ENCODE measurements at places on chromosomes 12 and 14.

- no peak for DNase-seq
Measured at GRCh38 chr14:69012256-69012953, 33.3 kb upstream of the ACTN1 start.

DNA sequence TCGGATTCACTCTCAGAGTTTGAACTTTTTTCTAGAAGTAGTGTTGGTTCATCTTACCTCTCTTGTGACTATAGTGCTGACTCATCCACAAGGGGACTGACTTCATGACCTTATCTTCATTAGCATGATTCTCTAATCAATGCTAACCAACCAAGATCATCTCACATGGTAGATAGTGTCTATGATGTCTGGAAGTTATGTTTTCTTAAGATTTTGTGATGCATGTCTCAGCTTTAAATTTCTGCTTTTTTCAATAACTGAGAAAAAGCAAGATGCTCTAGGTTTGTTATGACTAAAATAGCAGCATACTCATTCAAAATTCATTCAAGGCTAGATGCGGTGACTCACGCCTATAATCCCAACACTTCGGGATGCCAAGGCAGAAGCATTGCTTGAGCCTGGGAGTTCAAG is 12.3 kb upstream of the SLC35E3 start:
- DNase-seq: no peak

DNA sequence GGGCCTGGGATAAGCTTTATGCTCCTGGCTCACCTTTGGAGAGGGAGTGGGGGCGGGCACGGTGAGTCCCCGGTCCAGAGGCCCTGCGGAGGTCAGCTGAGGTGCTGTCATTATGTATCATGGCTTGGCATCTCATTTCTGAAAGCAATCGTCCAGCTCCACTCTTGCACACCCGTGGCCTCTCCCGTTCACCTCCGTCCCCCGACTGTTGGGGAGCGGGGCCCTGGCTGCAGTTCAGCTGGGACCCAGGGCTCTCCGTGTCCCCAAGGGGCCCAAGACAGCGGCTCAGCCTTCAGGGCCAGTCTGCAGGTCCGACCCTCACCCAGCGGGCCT is 10.6 kb downstream of the BMP4 start:
- DNase-seq: no peak

GRCh38 chr12:117816-118345 is 51.3 kb downstream of the IQSEC3 start:
- DNase-seq: no peak

GRCh38 chr14:31283153-31283552 is 75.6 kb upstream of the HECTD1 start:
- DNase-seq: no peak

DNA sequence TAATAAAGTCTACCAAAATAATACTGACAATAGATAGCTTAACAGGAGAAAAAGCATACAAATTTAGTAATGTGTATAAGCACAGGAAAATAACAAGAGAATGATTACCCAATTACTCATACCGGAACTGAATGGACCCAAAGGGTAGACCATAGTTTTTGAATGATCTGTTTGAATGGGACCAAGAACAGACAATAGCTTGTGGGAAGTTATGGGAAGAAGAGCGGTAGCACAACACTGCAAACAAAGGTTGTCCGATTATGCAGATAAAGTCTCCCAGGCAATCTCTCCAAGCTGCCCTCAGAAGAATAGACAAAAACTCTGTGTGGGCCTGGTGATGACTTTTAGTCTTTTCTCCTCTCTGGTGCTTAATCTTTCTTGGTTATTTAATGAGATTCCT is 96.6 kb upstream of the NEDD1 start:
- no peak for DNase-seq

- peak; percentile 70 for DNase-seq
Measured at GRCh38 chr14:56659964-56660551, 80.5 kb downstream of the TMEM260 start.

- DNase-seq: no peak
Measured at GRCh38 chr12:42298887-42299286, 27.0 kb downstream of the ZCRB1 start.

DNA sequence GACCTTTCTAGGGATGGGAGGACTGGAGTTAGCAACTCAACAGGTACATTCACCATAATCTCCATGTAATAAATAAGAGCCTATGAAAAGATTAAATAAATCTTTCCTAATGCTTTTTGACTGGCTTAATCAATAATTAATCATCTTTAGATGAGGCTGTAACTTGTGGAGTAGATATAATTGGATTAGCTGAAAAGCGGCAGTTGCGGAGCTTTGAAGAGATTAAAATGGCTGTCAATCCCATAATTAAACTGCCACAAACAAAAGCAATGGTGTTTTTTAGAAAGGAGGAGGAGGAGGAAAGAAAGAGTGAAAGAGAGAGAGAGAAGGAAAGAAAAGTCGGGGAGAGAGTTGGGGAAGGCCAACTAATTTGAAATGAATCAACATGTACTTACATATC is 70.7 kb upstream of the TMEM263 start:
- no peak for DNase-seq

- no peak for DNase-seq
Measured at GRCh38 chr12:80299219-80299618, 144.8 kb upstream of the PTPRQ start.

- no peak for DNase-seq
Measured at GRCh38 chr14:68820999-68821683, 28.3 kb upstream of the ZFP36L1 start.

DNA sequence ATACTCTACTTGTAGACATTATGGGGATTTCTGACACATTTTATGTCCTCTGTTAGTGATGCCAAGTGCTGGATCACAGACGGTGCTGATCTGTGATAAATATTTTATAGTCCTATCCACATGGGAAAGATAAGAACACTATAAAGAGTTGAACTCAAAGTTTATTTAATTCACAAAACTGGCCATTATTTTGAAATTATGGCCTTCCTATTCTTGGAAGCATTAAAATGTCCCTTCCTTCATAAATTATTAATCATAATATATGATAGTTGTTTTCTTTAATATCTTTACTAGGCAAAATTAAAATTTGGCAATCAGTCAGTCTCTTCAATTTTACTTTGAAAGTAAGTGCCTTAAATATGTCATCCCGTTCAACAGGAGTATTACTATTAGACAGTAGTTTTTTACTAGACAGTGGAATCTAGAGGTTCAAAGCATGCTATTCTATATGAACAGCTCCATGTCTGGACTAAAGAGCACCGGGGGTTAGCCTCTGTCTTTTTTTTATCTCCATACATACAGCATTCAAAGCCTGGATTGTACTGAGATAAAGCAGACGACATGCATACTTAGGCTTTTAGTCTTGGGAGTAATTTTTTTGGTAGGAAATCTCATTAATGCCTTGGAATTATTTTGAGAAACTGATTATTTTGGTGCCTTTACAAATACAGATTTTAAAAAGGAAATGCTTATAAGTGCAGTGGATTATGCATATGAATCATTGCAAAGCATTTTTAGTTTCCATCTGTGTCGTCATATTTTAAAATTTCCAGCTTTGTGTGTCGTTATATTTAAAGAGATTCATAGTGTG is 306.1 kb upstream of the RGS6 start:
- no peak for DNase-seq

- DNase-seq: no peak
Measured at GRCh38 chr14:54890788-54891187, 11.8 kb downstream of the GCH1 start.

GRCh38 chr12:47612953-47613352 is 92.9 kb downstream of the RPAP3 start:
- DNase-seq: no peak

- no peak for DNase-seq
Measured at GRCh38 chr14:95713596-95714371, at the start of gene TCL1A. Gene TCL1A, minus strand, starts transcription at chr14:95714125. Its CDS starts 59 bp downstream, at chr14:95714066.

GRCh38 chr12:66746489-66747201 is 67.8 kb upstream of the GRIP1 start:
- no peak for DNase-seq

DNA sequence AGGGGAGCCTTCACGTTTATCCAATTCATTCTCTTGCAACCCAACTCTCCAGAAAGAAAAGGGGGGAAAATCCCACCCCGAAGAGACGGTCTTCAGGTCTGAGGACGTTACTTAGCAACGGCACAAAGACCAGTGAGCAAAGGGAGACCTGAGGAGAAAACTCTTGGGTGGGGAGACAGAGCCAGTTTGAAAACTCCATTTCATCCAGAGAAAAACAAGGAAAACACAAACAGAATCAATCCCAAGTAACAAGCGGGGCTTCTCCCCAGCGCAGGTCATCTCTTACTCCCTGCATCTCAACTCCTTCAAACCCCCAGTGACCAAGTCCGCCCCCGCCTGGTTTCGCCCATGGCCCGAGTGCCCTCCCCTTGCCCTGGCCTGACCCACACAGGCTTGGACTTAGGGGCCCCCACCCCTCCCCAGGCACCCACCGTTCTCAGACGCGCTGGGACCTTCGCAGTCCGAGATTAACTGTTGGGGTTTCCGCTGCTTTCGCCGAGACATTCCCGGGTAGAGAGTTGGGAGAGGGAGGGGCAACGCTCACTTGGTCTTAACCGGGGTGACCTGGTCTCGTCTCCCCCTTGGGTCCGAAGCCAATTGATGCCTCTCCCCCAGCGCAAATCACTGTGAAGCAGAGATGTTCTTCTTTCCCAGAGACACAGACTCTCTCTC is 10.4 kb upstream of the SALL2 start:
- no peak for DNase-seq

DNA sequence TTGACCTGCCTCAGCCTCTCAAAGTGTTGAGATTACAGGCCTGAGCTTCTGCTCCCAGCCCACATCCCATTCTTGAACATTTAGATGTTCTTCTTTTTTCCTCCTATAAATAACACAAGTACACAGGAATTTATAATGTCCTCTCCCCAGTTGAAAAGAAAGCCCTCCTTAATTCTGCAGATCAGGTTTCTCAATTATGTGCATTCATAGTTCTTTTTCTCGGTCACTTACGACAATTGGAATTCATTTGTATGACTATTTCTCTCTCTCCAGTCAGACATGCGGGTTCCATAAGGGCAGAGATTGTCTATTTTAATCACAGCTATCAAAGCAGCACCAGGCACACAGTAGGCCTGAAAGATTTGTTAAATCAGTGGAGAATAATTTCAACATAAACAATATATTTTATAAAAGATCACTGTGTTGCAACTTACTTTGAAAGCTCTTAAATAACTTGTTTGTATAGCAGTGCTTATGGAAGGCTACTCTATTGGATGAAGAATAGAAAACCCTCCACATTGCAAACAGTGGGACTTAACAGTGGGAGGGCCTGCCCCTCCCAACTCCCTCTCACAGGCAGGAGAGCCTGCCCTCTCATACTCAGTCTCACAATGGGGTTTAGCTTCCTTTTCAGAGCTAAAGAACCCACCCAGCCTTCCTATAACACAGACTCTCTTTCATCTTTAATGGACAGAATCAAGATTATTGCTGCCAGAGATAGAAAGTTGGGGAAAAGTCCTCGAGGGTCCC is 84.1 kb upstream of the TRAF3 start:
- DNase-seq: peak; percentile 22

DNA sequence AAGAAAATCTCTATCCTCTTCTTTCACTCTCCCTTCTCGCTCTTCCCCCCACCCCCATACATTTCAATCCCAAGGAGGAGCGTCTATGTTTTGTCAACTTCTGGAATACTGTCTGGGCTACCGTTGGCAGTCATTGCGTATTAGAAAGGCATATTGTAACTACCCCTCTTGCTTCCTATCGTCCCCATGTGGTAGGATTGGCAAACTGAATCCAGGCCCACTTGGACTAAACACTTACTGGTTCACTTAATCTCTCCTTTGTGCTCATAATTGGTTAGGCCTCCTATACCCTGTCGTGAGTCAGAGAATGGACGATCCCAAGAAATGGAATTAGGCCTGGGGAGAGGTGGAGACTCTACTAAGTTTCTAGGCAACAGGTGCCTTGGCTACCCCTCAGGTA is 68.8 kb upstream of the SLC8A3 start:
- peak; percentile 25 for DNase-seq

- no peak for DNase-seq
Measured at GRCh38 chr12:67070604-67071003, 198.6 kb upstream of the CAND1 start.
